T-helper 1 cell (primary cell): ENCODE measurements at places on chromosomes 7 and 10.

DNA sequence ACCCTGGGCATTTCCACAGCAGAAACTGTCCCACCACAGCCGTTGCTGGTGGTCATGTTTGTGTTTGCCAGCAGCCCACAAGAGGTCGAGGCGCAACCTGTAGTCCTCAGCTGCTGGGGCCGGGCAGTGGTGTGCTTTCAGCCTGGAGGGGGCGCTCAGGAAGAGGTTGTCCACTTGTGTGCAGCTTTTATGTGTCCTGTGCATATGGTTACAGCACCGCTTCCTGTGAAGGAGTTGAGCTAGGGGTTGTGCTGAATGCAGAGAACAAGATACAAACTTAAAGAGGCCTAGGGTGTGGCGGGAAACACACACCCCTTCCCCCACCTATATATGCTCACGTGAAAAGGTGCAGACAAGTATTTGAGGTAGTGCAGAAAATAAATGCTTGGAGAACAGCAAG is 29.5 kb upstream of the PFKFB3 start:
- no peak for DNase-seq

GRCh38 chr10:84335516-84335915 is 7.1 kb downstream of the CCSER2 start:
- no peak for DNase-seq

DNA sequence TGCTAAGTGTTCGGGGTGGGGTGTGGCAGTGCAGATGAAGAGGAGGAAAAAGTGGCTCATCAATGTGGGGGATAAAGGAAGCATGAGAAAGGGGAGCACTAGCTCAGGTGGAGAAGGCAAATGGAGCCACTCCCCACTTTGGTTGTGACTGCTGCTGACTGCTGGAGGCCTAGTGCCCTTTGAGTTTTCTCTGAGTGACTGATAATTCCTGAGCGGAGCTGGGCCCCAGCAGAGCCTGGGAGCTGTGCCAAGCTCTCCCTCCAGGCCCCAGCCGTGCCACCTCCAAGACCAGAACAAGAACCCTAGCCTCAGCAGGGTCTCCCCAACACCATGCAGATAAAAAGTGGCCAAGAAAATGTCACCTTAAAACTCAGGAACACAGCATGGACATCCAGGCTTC is 9.7 kb upstream of the RASSF4 start:
- no peak for DNase-seq

GRCh38 chr7:158049271-158049670 is 538.4 kb downstream of the PTPRN2 start:
- DNase-seq = no peak

DNA sequence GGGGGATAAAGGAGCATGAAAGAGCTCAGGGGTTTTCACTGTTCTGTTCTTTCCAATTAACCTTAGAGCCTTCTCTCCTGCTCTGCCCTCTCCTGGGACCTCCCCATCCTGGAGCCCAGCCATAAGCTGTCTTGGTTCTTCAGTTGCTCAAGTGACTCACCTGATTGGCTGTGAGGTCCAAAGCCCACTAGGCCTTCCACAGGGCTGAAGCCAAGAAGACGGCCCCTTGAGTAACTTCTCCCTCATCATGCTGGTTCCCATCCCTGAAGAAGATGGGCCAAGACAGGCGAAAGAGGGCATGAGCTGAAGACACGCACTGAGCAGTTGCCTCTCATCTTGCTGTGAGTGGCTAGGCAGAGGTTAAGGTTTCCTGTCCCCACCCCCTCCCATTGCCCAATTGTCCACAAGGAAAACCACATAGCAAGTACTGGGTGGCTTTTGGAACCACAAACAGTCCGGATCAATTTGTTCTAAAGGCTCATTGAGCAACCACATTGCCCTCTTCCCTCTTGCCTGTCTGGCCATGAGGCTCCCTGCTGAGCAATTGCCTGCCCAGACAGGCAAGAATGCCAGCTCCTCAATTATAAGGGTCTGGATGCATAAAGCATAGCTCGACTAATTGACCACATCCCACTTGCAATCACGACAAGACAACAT is 43.9 kb upstream of the GPAM start:
- DNase-seq = no peak

DNA sequence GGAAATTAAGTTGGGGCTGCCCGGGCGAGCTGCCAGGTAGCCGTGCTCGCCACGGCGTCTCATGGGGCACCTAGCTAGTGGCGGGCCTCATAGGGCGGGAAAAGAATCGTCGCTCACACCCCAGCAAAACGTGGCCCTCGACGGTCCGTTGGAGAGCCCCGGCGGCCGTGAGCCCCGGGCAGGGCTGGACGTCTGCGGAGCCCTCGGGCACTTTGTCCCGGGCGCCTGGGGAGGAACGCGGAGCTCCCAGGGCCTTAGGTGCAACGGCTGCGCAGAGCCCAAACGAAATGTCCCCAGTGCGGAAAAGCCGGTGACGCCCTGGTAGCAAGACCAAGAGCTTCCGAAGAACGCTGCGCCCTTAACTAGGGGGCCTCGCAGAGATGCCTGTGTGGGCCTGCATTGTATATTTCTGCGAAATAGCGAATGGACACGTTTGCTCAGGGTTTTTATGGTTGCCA is 866 bp upstream of the SFMBT2 start:
- DNase-seq = peak; percentile 45

- DNase-seq = no peak
These were observed 249.4 kb downstream of the CRPPA start for GRCh38 chr7:16171928-16172327.

- no peak for DNase-seq
These were observed 376.3 kb downstream of the IPMK start for GRCh38 chr10:57891201-57892006.

GRCh38 chr7:68682910-68683309 is 915.4 kb upstream of the AUTS2 start:
- DNase-seq = no peak
